Renal cortical epithelial cell (primary cell): ENCODE measurements at places on chromosomes 5 and 9.

- DNase-seq = peak; percentile 73
Observed at GRCh38 chr5:13944560-13945199, at the start of gene DNAH5. DNAH5 (minus strand) TSS chr5:13944688; CDS start chr5:13944438, 250 bp downstream.

DNA sequence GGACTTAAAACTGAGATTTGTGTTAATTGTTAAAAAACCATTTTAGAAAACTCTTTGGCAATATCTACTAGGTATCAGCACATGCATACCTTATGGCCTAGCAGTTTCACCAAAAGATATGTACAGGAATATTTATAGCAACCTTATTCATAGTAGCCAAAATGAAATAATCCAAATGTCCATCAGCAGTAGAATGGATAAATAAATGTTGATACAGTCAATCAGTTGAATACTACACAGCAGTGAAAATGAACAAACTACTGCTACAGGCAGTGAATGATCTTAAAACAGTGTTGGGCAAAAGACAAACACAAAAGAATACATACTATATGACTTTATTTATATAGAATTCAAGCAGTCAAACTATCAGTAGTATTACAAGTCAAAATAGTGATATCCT lies 16.4 kb downstream of the RFESD start:
- DNase-seq = no peak

DNA sequence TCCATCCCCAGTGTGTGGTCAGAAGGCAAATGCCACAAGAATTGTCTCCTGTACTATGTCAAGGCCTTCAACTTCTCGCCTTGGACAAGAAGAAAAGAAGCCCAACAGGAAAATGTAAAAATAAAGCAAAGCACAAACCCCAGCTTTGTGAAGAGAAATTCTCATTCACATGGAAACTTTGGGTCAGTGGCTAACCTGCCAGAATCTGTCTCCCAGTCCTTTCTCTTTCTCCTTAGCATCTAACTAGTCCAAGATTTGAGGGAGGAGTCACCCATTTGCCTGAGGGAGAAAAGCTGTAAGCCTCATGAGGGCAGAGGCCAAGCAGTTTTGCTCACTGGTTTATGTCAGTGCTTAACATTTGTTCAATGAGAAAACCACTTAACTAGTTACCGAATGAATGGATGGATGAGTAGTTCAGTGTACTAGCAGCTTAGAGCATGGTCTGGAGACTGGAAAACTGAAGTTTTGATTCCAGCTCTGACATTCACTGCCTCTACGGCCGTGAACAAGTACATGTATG lies 36.0 kb downstream of the ADAM19 start:
- no peak for DNase-seq

GRCh38 chr9:136249877-136250559 lies 4.4 kb upstream of the QSOX2 start:
- no peak for DNase-seq

GRCh38 chr5:147044572-147045273 lies 166.2 kb upstream of the PPP2R2B start:
- DNase-seq = no peak

DNA sequence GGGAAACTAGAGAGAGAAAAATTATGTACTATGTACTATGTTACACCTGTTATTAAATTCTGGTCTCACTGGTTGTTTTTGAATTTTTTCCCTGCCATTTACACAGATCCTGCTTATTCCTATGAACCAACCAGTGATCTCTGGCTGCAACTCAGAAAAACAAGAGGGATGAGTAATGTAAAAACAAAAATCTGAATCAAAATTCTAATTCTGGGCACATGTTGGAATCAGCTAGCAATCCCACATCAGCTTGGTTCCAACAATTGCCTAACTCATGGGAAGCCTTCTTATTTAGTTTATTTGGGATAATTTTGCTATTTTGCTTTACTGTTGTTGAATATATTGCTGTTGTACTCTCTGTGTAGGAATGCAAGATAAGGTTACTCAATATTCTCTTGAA lies 78.3 kb downstream of the PLK2 start:
- DNase-seq = no peak

GRCh38 chr9:127734747-127735529 lies at the start of gene TOR2A:
TOR2A (minus strand) TSS chr9:127735294; CDS start chr9:127735270, 24 bp downstream.
- peak; percentile 85 for DNase-seq

- DNase-seq = no peak
Observed at GRCh38 chr5:60604771-60605170, 95.2 kb downstream of the DEPDC1B start.

- no peak for DNase-seq
Observed at GRCh38 chr5:96293966-96294883, 138.8 kb downstream of the PCSK1 start.
